CD14-positive monocyte (primary cell): ENCODE measurements at places on chromosomes 2 and 18. TPM values are rescaled to one million over a fixed set of nuclear protein-coding genes. Genes with fewer than 3 reads are reported as not detected.

DNA sequence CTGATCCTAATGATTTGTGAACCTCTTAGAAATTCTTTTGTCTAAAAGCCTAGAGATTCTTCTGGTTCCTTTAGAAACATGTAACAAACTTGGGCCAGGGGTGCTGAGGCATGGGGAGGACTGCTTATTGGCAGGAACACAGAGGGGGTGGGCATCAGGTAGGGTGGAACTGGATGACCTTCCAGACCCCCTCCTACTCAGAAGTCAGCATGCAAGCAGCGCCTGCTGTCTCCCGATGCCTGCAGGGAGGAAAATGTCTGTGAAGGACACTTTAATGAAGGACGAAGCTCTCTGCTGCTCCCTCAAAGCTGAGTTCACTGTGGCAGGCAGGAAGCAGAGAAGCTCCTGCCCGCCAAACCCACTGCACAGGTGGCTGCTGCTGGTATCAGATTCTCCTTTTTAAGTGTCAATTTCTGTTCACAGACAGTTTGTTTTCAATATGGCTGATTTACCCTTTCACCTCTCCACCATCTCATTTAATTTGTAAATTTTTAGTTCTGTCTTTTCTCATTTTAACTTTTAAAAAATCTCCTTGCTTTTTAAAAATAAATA is 19.4 kb downstream of the COA5 start:
- H3K4me3 ChIP-seq: no peak overlapping the region
- peaks cover 100% of the 10 kb centered on the region for H3K36me3 ChIP-seq
- DNase-seq: no peak
- H3K27ac ChIP-seq: no peak overlapping the region
- no peaks in the 10 kb centered on the region for H3K27me3 ChIP-seq

GRCh38 chr2:53994818-53995808 is 24.3 kb upstream of the PSME4 start:
- H3K4me3 ChIP-seq: no peak overlapping the region
- no peaks in the 10 kb centered on the region for H3K36me3 ChIP-seq
- H3K4me1 ChIP-seq: peaks cover 9% of the 10 kb centered on the region
- peak; percentile 43 for DNase-seq
- no peaks in the 10 kb centered on the region for H3K27me3 ChIP-seq

Gene NEU2
- not detected in 2 replicates for polyA plus RNA-seq

Gene ACKR3
- 4.6 and 13.3 TPM in 2 replicates for polyA plus RNA-seq

Gene SP5
- not detected for polyA plus RNA-seq

DNA sequence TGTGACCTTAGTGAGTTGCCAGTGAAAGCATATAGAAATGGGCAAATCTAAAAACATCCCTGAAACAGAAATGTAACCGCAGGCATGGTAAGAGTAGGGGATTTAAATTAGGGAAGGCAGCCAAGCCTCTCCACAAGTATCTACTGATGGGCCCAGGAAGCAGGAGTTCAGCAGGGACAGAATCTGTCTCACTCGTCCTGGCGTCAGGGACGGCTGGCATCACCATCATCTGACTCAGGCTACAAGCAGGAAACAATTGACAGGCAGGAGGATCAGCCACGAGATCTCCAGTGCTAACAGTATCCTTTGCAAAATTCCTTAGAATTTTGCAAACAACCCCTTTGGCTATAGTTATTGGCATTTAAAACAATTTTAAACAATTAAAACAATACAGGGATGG is 61.3 kb downstream of the SMAD4 start:
- no peaks in the 10 kb centered on the region for H3K4me1 ChIP-seq
- no peak for DNase-seq
- H3K27me3 ChIP-seq: no peaks in the 10 kb centered on the region
- H3K27ac ChIP-seq: no peak overlapping the region
- H3K4me3 ChIP-seq: no peak overlapping the region

DNA sequence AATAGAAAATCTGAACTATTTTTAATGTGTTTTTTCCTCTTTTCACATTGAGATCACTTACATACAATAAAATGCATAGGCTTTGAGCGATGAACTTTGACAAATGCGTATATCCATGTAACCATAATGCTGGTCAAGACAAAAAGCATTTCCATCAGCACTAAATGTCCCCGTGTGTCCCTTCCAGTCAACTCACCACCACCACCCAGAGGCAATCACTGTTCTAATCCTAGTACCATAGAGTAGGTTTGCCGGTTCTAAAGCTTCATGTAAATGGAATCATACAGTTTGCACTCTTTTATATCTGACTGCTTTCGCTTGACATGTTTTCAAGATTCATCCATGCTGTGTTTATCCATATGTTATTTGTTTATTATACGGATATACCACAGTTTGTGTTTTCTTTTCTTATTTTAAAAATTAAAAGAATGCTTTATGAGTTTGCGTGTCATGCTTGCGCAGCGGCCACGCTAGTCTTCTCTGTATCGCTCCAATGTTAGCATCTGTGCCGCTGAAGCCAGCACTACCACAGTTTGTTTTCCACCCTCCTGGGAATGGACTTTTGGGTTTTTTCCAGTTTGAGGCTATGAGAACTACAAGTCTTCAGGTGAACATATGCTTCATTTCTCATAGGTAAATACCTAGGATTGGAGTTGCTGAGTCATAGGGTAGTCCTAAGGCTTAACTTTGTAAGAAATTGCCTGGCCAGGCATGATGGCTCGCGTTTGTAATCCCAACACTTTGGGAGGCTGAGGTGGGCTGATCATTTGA is 197.5 kb upstream of the CHAC2 start:
- H3K4me1 ChIP-seq: no peaks in the 10 kb centered on the region
- no peak for DNase-seq
- no peaks in the 10 kb centered on the region for H3K36me3 ChIP-seq
- no peaks in the 10 kb centered on the region for H3K27me3 ChIP-seq
- no peak overlapping the region for H3K27ac ChIP-seq

GRCh38 chr2:169303579-169304305 is 58.6 kb downstream of the LRP2 start:
- no peak overlapping the region for H3K27ac ChIP-seq
- no peak overlapping the region for H3K4me3 ChIP-seq
- no peak for DNase-seq
- H3K36me3 ChIP-seq: no peaks in the 10 kb centered on the region
- no peaks in the 10 kb centered on the region for H3K4me1 ChIP-seq

GRCh38 chr18:39711701-39712100 is 2146.1 kb upstream of the CELF4 start:
- H3K4me1 ChIP-seq: no peaks in the 10 kb centered on the region
- H3K27me3 ChIP-seq: no peaks in the 10 kb centered on the region
- no peak overlapping the region for H3K4me3 ChIP-seq
- no peak overlapping the region for H3K27ac ChIP-seq
- H3K36me3 ChIP-seq: no peaks in the 10 kb centered on the region

- DNase-seq: no peak
- H3K27ac ChIP-seq: no peak overlapping the region
- no peaks in the 10 kb centered on the region for H3K36me3 ChIP-seq
- no peaks in the 10 kb centered on the region for H3K4me1 ChIP-seq
- H3K27me3 ChIP-seq: no peaks in the 10 kb centered on the region
- no peak overlapping the region for H3K4me3 ChIP-seq
These were observed 751.4 kb upstream of the HS6ST1 start for GRCh38 chr2:129069875-129070594.

- H3K27me3 ChIP-seq: no peaks in the 10 kb centered on the region
- no peaks in the 10 kb centered on the region for H3K36me3 ChIP-seq
- H3K4me3 ChIP-seq: no peak overlapping the region
- no peak for DNase-seq
These were observed 375.7 kb downstream of the EIPR1 start for GRCh38 chr2:3001615-3002560.

DNA sequence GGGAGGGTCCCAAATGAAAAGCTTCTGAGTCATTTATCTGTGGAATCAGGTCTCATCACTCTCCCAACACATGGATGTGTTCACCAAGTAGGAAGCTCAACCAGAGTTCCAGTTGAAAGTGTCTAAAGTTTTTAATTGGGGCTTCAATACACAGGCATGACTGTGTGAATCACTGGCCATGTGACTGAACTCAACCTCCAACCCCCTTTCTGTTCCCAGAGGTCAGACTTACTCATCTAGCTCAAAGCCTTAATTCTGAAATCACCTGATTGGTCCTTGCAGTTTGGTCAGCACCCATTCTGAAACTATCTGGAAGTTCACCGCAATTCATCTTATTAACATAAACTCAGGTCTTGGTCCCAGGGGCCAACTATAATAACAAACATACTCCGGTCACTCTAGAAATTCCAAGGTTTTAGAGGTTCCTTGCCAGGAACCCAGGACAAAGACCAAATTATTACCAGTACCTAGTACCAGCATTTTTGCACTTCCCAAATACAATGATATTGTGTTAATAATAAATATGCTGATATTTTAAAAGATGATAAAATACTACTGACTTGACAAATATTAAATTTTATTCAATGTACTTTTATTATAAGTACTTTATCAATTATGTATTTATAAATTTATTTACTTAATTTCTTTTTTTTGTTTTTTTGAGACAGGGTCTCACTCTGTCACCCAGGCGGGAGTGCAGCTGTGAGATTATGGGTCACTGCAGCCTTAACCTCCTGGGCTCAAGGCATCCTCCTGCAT is 10.7 kb upstream of the RBM45 start:
- H3K27me3 ChIP-seq: no peaks in the 10 kb centered on the region
- H3K36me3 ChIP-seq: no peaks in the 10 kb centered on the region
- no peak overlapping the region for H3K27ac ChIP-seq
- no peaks in the 10 kb centered on the region for H3K4me1 ChIP-seq
- DNase-seq: no peak

DNA sequence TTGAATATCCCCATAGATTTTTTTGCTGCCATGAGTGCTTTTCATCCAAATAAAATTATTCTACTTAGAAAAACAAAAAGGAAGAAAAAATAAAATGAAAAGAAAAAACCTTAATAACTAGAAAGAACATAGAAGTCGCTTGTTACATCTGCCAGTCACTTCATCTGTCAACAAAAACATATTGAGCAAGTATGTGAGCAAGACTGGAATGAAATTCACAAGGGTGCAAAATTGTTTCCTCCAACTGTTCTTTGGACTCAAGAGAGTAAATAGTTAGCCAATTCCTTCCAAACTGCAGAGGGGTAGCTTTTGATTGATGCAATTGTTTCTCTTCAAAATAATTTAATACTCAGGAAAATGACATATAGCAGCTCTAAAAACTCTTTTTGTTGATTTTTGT is 336.3 kb upstream of the CDH7 start:
- DNase-seq: no peak
- no peaks in the 10 kb centered on the region for H3K4me1 ChIP-seq
- no peak overlapping the region for H3K27ac ChIP-seq
- H3K4me3 ChIP-seq: no peak overlapping the region

DNA sequence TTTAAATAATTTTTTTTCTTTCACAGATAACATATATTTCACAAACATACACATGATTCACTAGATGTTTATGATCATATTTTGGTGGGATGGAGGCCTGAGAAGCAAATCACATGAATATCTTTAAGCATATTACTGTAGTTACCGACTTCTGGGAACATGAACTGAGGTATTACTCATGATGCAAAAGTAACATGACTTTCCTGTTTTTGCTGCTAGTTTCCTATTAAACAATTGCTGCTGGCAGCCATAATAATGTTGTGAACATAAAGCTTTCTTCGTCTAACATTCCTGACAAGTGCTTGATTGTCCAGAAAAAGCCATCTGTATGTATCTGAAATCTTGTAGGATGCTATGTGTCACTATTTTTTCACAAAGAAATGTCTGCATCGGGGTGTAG is 145.4 kb downstream of the MTX2 start:
- H3K27ac ChIP-seq: no peak overlapping the region
- no peak overlapping the region for H3K4me3 ChIP-seq
- no peaks in the 10 kb centered on the region for H3K36me3 ChIP-seq
- no peaks in the 10 kb centered on the region for H3K4me1 ChIP-seq
- DNase-seq: no peak

GRCh38 chr2:128662051-128662471 is 343.4 kb upstream of the HS6ST1 start:
- no peaks in the 10 kb centered on the region for H3K27me3 ChIP-seq
- H3K4me3 ChIP-seq: no peak overlapping the region
- DNase-seq: no peak
- no peaks in the 10 kb centered on the region for H3K36me3 ChIP-seq
- no peaks in the 10 kb centered on the region for H3K4me1 ChIP-seq

DNA sequence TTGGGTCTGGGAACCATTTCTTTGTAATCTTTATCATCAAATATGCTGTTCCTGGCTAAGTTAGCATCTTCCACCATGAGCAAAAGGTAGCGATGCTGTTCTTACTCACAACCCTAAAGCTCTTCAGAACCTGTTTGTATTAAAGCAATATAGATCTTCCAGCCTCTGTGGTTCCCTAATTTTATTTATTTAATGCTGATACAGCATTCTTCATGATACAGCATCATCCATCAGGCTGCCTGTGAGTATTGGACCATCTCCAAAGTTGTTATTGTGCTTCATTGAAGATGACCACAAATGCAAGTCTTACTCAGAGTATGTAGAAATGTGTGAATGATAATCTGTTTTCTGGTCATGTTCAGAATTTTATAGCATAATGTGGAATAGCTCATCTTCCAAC is 40.9 kb upstream of the CTLA4 start:
- no peaks in the 10 kb centered on the region for H3K36me3 ChIP-seq
- H3K27me3 ChIP-seq: no peaks in the 10 kb centered on the region
- DNase-seq: no peak
- H3K4me1 ChIP-seq: no peaks in the 10 kb centered on the region
- no peak overlapping the region for H3K27ac ChIP-seq

DNA sequence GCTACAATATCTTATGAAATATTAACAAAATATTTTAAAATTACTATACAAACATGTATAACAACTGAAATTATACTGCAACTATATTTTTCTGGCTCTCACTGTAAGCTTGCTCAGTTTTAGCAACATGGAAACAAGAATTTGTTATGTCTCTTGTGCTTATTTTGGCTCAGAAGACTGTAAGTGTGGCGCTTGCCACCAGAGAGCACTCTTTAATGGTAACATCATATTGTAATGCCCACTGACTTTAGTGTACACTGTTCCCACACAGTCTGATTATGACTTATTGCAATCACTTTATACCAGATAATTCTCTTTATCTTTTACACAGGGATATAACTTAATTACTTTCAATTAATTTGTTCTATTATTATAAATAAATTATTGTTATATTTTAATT is 1500.6 kb upstream of the TMEFF2 start:
- H3K36me3 ChIP-seq: no peaks in the 10 kb centered on the region
- no peak overlapping the region for H3K4me3 ChIP-seq
- H3K4me1 ChIP-seq: no peaks in the 10 kb centered on the region
- no peak for DNase-seq
- H3K27me3 ChIP-seq: no peaks in the 10 kb centered on the region

- H3K4me1 ChIP-seq: no peaks in the 10 kb centered on the region
- no peak overlapping the region for H3K4me3 ChIP-seq
- H3K36me3 ChIP-seq: no peaks in the 10 kb centered on the region
- H3K27me3 ChIP-seq: no peaks in the 10 kb centered on the region
These were observed 568.9 kb upstream of the ACVR2A start for GRCh38 chr2:147275943-147276342.

Gene UGT1A5
- not detected for polyA plus RNA-seq

- peak overlapping the region; percentile 90 for H3K4me3 ChIP-seq
- DNase-seq: peak; percentile 46
- peaks cover 26% of the 10 kb centered on the region for H3K4me1 ChIP-seq
These were observed 108.7 kb upstream of the KCTD1 start for GRCh38 chr18:26656944-26657536.

Gene TXNDC2
- polyA plus RNA-seq: not detected

GRCh38 chr2:240780023-240780700 is 39.9 kb downstream of the KIF1A start:
- H3K4me1 ChIP-seq: no peaks in the 10 kb centered on the region
- H3K36me3 ChIP-seq: no peaks in the 10 kb centered on the region
- no peak overlapping the region for H3K27ac ChIP-seq
- no peak overlapping the region for H3K4me3 ChIP-seq
- DNase-seq: no peak
